ENCODE measurements at places on chromosomes 2 and 18. TPM values are rescaled to one million over a fixed set of nuclear protein-coding genes. Genes with fewer than 3 reads are reported as not detected.
A peak's percentile ranks its signal among the peaks of the same experiment; 100 is the strongest.

DNA sequence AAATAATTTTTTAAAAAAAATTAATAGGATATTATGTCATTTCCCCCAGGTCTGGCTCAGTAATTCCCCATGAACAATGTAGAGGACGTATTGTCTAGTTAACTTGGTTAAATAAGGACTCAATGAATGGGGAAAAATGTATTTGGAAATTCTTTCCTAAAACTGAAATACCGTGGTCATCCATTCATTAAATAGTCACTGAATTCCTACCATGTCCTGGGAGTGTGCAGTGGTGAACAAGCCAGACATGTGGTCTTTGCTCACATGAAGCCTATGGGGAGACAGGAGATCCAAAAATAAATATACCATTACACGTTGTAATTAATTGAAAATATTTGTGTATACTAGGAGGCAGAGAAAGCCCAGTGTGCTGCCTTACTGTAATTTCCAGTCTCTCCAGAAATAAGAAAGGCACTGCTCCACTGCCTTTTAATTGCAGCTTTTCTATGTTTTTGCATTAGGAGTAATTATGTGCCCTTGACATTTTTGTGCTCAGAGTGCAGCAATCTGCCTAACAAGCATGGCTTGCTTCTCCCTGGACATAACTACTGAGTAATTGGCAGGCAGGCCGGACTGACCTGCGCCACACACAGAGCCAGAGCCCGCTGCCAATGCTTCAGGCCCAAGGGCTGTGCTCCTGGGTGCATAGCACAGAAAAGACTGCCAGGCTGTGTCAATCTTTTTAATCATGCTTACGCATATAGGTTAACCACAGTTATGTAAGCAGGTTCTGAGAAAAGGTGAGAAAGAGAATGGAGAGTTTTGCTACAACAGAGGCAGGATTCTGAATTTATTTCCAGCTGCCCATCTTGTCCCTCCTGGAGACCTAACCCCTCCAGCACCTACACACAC lies 22.2 kb upstream of the TTC39C start:
- no peaks in the 10 kb centered on the region for H3K36me3 ChIP-seq
- no peak overlapping the region for H3K27ac ChIP-seq
- peak; percentile 36 for DNase-seq
- H3K27me3 ChIP-seq: no peaks in the 10 kb centered on the region
- no peak overlapping the region for H3K4me3 ChIP-seq

Gene MDH1B
- total RNA-seq: 8.1 TPM

- H3K27me3 ChIP-seq: no peaks in the 10 kb centered on the region
- no peak overlapping the region for H3K4me3 ChIP-seq
- no peaks in the 10 kb centered on the region for H3K4me1 ChIP-seq
- H3K27ac ChIP-seq: no peak overlapping the region
Observed at GRCh38 chr18:41771973-41772372, 183.1 kb upstream of the PIK3C3 start.

GRCh38 chr2:114046866-114047435 lies 157.1 kb downstream of the ACTR3 start:
- no peak overlapping the region for H3K27ac ChIP-seq
- no peak for DNase-seq
- H3K36me3 ChIP-seq: no peaks in the 10 kb centered on the region
- no peak overlapping the region for H3K4me3 ChIP-seq

DNA sequence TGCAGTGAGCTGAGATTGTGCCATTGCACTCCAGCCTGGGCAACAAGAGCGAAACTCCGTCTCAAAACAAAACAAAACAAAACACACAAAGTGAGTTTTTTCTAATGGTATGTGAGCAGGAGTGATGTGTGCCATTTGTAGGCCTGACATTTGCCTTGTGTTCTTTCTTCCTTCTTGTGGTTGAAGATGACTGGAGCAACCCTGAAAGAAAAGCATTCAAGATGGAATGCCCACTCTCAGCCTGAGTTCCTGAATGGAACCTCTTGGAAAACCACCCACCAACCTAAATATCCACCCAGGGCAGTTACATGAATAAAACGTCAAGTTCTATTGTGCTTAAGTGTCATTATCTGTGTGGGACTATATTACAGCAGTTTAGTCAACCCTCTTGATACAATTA lies 26.5 kb downstream of the PGAP1 start:
- H3K4me1 ChIP-seq: no peaks in the 10 kb centered on the region
- H3K27me3 ChIP-seq: no peaks in the 10 kb centered on the region
- H3K27ac ChIP-seq: no peak overlapping the region
- no peak overlapping the region for H3K4me3 ChIP-seq
- no peak for DNase-seq

GRCh38 chr2:220887876-220888275 lies 684.2 kb downstream of the EPHA4 start:
- H3K27me3 ChIP-seq: no peaks in the 10 kb centered on the region
- H3K36me3 ChIP-seq: no peaks in the 10 kb centered on the region

DNA sequence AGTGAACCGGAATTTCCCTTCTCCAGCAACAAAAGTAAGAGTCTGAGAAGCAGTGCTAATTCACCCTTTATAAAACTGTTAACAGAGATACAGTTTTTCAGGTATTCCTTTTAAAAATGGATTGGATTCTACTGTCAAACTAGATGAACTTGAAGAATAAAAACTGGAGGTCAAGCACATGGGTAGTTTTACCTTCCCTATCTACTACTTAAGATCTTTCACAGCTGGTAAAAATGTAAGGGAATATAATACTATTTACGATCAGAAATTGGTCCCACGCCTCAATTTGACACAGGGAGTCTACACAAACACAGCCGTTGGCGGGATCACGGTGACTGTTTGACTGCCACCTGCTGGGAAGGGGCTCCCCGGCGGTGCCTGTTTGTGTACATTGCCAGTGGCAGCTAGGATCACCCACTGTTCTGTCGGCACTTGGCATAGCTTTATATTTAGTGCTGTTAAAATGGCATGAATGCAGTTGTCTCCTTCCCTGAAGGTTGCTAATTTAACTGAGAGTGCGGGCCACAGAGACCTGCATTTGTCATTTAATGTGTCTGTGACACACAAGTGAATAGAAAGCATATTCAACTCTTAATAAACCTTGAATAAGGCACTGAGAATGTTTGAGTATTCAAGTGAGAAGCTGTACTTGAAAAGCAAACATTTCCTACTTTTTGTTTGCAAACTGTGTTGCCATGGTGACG lies 59.5 kb downstream of the ABCG8 start:
- H3K27me3 ChIP-seq: no peaks in the 10 kb centered on the region
- no peak overlapping the region for H3K27ac ChIP-seq
- H3K4me3 ChIP-seq: no peak overlapping the region

GRCh38 chr18:49052891-49053644 lies 102.3 kb upstream of the SMAD7 start:
- H3K27me3 ChIP-seq: no peaks in the 10 kb centered on the region
- H3K4me1 ChIP-seq: no peaks in the 10 kb centered on the region

DNA sequence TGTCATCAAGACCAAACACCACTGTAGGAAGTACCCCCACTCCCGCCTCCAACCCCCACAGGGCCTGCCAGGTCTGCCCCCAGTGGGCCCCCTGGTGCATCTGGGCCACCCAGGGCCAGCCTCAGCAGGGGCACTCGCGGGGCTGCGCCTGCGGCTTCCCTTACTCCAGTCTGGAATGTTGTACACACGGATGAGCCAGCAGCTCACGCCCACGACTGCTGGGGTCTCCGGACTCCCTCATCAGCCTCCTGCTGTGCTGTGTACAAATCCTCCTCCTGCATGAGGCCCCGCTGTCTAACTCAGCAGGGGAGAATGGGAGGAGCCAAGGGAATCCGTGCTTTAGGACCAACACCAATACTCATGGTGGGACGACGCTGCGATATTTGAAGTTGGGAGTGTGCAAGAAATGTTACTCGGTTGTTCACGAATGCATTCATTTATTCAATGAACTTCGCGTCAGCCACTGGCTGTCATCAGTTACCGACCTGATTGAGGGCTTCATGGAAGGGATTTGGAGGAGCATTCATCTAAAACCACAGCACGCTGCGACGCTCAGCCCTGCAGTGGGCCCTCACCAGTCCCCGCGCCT lies 654 bp upstream of the ASB1 start:
- H3K4me3 ChIP-seq: peak overlapping the region; percentile 86
- H3K27me3 ChIP-seq: no peaks in the 10 kb centered on the region
- H3K27ac ChIP-seq: peak overlapping the region; percentile 82
- DNase-seq: peak; percentile 66
- H3K4me1 ChIP-seq: peaks cover 6% of the 10 kb centered on the region
- peaks cover 2% of the 10 kb centered on the region for H3K36me3 ChIP-seq

DNA sequence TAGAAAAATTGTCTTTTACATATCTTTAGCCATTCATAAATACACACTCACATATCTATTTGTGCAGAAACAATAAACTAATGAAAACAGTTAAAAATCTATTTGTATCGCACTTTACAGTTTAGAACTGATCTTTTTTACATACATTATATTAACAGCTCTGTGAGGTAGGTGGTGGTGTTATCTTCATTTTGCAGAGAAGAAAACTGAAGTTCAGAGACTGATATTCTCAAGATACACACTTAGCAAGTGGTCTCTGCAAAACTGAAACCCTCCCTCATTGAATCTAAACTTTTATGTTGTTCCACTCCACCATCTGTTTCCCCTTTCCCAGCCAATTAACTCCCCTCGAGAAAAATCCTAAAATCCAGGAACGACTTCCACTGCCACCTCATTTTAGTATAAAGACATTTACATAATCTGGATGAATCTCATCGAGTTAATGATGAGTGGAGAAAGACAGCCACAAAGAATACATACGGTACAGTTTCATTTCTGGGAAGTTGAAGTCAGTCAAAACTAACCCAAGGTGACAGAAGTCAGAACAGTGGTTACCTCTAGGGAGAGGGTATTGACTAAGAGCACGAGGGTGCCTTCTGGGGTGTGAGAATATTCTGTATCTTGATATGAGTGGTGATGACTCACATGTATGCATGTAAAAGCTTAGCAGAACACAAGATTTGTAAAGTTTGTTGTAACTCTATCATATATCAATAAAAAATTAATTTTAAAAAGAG lies 524.2 kb upstream of the TCF4 start:
- H3K27ac ChIP-seq: no peak overlapping the region
- DNase-seq: no peak
- H3K4me1 ChIP-seq: no peaks in the 10 kb centered on the region
- no peak overlapping the region for H3K4me3 ChIP-seq

DNA sequence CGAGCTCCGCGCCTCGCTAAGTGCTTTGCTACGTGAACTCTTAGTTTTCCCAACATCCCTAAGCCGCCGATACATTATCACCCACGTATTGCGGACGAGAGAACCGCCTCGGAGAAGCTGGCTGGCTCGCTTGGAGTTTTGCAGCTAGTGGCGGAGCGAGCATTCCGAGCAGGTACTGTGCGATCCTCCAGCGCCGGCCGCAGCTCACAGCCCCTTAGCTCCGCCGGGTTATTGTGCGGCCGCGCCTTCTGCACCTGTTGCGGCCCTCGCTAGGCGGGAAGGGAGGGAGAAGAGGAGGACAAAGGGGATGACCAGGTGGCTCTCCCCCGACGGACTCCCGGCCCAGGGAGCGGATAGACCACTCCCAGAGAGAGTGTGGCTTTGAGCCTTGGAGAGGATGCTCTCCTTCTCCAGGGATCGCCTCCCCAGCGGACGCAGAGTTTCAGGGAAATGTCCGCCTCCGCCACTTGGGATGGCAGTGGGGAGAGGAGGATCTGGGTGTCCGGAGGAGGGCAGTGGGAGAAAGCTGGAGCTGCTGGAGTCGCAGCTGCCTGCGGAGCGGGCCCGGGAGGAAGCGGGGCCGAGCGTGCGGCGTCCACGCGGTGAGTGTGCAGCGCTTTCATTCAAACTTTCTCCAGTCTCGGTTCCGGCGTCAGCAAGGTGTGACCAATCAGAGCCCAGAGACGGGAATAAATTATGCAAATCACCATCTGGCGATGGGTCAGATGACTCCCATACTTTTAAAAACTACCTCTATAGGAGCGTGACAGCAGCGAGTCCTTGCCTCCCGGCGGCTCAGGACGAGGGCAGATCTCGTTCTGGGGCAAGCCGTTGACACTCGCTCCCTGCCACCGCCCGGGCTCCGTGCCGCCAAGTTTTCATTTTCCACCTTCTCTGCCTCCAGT lies at the start of gene LIPG:
TSS of gene LIPG (plus strand) at position 769 of the 905 bp plus-strand sequence. CDS start 252 bp downstream, outside the sequence.
- DNase-seq: peak; percentile 77
- no peaks in the 10 kb centered on the region for H3K36me3 ChIP-seq
- H3K27ac ChIP-seq: peak within 1 kb of the TSS; percentile 2
- H3K27me3 ChIP-seq: no peaks in the 10 kb centered on the region

Gene FAP
- 3.3 TPM for total RNA-seq

GRCh38 chr18:46031741-46032140 lies 40.3 kb downstream of the PSTPIP2 start:
- no peaks in the 10 kb centered on the region for H3K4me1 ChIP-seq
- H3K4me3 ChIP-seq: no peak overlapping the region
- no peak overlapping the region for H3K27ac ChIP-seq
- no peaks in the 10 kb centered on the region for H3K36me3 ChIP-seq
- no peak for DNase-seq

DNA sequence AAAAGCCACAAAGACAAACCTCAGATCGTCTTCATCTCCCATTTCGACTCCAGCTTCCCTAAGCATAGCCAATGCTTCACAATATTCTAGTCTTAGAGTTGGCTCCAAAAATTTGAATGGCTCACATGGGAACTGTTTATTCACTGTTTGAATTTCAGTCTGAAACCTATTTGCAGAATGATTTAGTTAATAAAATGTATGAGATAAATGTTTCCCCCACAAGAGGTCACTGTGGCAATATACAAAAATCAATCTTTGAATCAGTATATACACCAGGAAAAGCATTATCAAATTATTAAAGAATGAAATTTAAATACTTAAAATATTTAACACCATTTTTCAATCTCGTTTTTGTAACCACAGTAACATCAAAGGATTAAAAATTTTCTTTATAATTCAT lies 40.0 kb upstream of the MCM6 start:
- no peak overlapping the region for H3K4me3 ChIP-seq
- no peaks in the 10 kb centered on the region for H3K27me3 ChIP-seq
- no peaks in the 10 kb centered on the region for H3K36me3 ChIP-seq
- H3K4me1 ChIP-seq: no peaks in the 10 kb centered on the region

DNA sequence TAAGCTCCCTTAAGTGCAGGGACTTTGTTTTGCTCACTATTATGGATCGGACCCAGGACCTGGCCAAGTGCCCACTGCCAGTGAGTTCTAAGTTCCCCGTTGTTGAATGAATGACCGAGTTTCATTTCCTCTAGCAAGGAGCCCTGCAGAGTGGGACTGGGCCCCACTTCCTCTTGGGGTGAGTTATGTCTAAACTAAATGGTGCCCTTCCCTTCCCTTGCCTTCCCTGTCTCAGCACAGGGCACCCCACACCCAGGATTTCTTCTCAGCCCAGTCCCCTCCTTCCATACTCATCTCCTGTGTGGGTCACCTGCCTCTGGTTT lies 195.3 kb upstream of the HS6ST1 start:
- H3K4me1 ChIP-seq: peaks cover 7% of the 10 kb centered on the region
- no peak for DNase-seq
- H3K4me3 ChIP-seq: no peak overlapping the region
- H3K27ac ChIP-seq: no peak overlapping the region
- no peaks in the 10 kb centered on the region for H3K36me3 ChIP-seq

- no peaks in the 10 kb centered on the region for H3K4me1 ChIP-seq
- H3K4me3 ChIP-seq: no peak overlapping the region
- no peak for DNase-seq
- H3K36me3 ChIP-seq: no peaks in the 10 kb centered on the region
- no peaks in the 10 kb centered on the region for H3K27me3 ChIP-seq
Observed at GRCh38 chr2:167946441-167946841, 301.0 kb downstream of the STK39 start.

GRCh38 chr2:171688129-171688465 lies 828 bp downstream of the DYNC1I2 start:
- peak overlapping the region; percentile 93 for H3K4me3 ChIP-seq
- H3K4me1 ChIP-seq: peaks cover 6% of the 10 kb centered on the region
- no peak for DNase-seq
- H3K27me3 ChIP-seq: no peaks in the 10 kb centered on the region
- peak overlapping the region; percentile 81 for H3K27ac ChIP-seq

GRCh38 chr18:58578835-58579560 lies 49.9 kb downstream of the ALPK2 start:
- H3K4me3 ChIP-seq: no peak overlapping the region
- DNase-seq: no peak
- peak overlapping the region; percentile 61 for H3K27ac ChIP-seq
- H3K4me1 ChIP-seq: no peaks in the 10 kb centered on the region
- no peaks in the 10 kb centered on the region for H3K36me3 ChIP-seq
- H3K27me3 ChIP-seq: no peaks in the 10 kb centered on the region
